ENCODE measurements at places on chromosomes 13 and 19.

- peaks cover 4% of the 10 kb centered on the region for H3K36me3 ChIP-seq
- H3K27me3 ChIP-seq: peaks cover 10% of the 10 kb centered on the region
- no peak overlapping the region for H3K27ac ChIP-seq
- DNase-seq: no peak
- H3K4me1 ChIP-seq: no peaks in the 10 kb centered on the region
Observed at GRCh38 chr19:398719-399118, 10.2 kb downstream of the C2CD4C start.

DNA sequence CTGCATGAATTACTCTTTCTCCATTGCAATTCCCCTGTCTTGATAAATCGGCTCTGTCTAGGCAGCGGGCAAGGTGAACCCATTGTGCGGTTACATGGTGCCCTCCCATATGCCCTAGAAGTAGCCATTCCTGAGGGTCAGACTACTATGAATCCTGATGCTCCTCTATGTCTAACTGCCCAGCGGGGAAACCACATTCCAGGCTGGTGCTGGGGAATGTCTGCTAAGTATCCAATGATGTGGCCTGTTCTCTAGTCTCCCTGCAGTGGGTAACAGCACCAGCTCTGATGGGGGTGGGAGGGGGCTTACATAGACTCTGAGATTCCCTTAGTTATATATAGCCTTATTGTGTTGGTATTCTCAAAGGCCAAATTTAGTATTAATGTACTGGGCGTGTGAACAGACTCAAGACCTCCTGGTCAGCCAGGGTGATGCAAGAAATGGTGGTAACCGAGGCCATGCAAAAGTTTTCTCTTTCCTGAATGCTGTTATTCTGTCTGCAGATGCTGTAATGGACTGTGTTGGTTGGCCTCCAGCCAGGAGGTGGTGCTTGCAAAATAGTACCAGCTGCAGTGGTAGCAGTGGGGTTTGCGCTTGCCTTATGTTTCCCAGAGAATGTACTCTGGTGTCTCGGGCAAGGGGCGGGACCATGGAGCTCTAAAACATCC, 564.8 kb upstream of the SLITRK1 start:
- no peak for DNase-seq
- H3K4me1 ChIP-seq: no peaks in the 10 kb centered on the region
- H3K36me3 ChIP-seq: no peaks in the 10 kb centered on the region
- no peak overlapping the region for H3K4me3 ChIP-seq
- H3K27ac ChIP-seq: no peak overlapping the region
- H3K27me3 ChIP-seq: no peaks in the 10 kb centered on the region

DNA sequence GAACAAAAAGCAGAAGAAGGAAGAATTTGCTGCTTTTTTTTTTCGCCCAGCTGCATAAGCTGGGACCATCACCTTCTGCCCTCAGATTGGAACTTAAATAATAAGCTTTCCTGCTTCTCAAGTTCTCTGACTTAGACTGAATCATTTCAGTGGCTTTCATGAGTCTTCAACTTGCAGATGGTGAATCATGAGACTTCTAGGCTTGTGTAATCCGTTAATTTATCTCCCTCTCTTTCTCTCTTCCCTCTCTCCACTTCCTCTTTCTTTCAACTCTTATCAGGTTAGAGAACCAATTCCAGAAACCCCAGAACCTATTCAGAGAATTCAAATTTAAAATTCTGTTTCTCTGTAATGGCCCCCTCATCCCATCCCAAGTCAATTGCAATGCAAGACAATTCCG, 1153.7 kb downstream of the PCDH9 start:
- no peaks in the 10 kb centered on the region for H3K36me3 ChIP-seq
- H3K4me3 ChIP-seq: no peak overlapping the region
- no peaks in the 10 kb centered on the region for H3K27me3 ChIP-seq
- no peak for DNase-seq
- no peaks in the 10 kb centered on the region for H3K4me1 ChIP-seq

DNA sequence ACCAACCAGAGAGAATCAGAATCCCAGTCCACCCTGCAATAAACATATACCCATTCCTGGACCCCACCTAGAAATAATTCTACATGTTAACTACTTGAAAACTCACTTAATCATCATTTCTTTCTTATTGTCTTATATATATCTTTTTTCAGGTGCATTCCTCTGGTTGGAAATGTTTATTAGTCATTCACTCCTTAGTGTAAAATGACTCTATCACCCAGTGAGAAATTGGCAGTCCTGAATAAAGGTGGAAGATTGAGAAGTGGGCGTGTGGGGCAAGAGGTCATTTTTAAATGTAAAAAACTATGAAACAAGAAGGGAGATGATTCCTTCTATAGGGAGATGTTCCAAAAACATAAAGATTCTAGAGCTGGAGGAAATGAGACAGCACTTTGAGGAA, 101.2 kb upstream of the MBNL2 start:
- H3K27me3 ChIP-seq: peaks cover 66% of the 10 kb centered on the region
- no peak overlapping the region for H3K27ac ChIP-seq
- H3K4me3 ChIP-seq: no peak overlapping the region
- no peak for DNase-seq

DNA sequence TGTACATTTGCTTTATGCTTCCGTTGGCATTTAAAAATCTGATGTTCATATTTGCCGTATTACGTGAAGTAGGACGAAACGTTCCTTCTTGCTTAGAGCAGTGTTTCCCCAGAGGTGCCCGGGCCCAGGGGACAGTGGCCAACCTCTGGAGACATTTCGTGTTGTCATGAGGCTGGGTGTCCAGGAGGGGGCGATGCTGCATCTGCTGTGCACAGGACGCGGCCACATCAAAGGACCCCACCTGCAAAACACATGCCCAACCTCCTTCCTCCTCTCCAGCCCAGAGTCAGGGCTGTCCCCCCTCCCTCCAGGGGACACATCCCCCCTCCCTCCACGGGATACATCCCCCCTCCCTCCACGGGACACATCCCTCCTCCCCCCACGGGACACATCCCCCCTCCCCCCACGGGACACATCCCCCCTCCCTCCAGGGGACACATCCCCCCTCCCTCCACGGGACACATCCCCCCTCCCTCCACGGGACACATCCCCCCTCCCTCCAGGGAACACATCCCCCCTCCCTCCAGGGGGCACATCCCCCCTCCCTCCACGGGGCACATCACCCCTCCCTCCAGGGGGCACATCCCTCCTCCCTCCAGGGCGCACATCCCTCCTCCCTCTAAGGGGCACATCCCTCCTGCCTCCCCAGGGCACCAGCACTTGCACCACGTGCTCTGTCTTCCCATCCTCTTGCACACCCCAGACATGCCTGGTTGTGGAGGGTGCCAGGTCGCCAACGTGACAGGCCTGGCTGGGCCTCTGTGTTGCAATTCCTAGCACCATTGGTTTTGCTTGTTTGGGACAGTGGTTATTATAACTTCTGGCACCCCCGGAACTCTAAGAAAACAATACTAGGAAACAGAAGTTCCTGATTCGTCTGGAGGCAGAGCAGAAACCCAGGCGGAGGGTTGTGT, 46.7 kb downstream of the GAS6 start:
- peaks cover 9% of the 10 kb centered on the region for H3K36me3 ChIP-seq
- H3K27ac ChIP-seq: no peak overlapping the region
- H3K4me3 ChIP-seq: peak overlapping the region; percentile 42
- peaks cover 16% of the 10 kb centered on the region for H3K4me1 ChIP-seq
- DNase-seq: peak; percentile 69

GRCh38 chr13:113048766-113049165, 56.8 kb upstream of the F7 start:
- no peaks in the 10 kb centered on the region for H3K27me3 ChIP-seq
- no peak overlapping the region for H3K27ac ChIP-seq
- H3K4me1 ChIP-seq: no peaks in the 10 kb centered on the region
- DNase-seq: no peak
- H3K36me3 ChIP-seq: no peaks in the 10 kb centered on the region

DNA sequence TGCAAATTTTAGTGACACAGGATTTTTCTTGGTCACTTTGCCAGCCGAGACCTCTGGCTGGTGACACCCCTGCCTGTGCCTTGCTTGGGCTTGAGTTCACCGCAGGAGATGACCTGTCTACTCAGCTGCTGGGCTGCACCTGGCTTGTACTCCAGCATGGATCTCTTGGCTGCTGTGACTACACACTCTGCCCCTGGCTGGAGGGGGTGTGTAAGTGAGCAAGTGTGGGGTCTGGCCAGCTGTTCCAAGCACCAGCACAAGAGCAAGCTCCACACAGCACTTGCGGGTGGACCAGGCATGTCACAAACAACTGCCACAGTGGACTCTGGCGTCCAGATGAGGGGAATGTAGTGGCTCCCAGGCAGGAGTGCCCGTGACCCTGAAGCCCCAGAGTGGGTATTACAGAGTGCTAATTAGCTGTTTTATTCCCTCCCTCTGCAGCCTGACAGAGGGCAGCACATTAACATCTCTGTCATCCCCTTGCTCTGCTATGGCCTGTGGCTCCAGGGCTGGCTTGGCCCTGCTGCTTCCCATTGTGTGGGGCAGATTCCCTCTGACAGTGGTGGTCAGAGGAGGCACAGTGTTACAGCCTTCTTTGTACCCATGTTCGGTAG, 1387.2 kb downstream of the OLFM4 start:
- no peaks in the 10 kb centered on the region for H3K4me1 ChIP-seq
- DNase-seq: no peak
- no peak overlapping the region for H3K27ac ChIP-seq
- H3K36me3 ChIP-seq: no peaks in the 10 kb centered on the region

GRCh38 chr13:94548821-94549231, 47.1 kb downstream of the TGDS start:
- H3K4me1 ChIP-seq: peaks cover 24% of the 10 kb centered on the region
- DNase-seq: no peak
- peak overlapping the region; percentile 98 for H3K27ac ChIP-seq
- no peaks in the 10 kb centered on the region for H3K27me3 ChIP-seq
- peaks cover 29% of the 10 kb centered on the region for H3K36me3 ChIP-seq

- H3K36me3 ChIP-seq: no peaks in the 10 kb centered on the region
- no peaks in the 10 kb centered on the region for H3K4me1 ChIP-seq
- H3K27me3 ChIP-seq: peaks cover 8% of the 10 kb centered on the region
- no peak overlapping the region for H3K27ac ChIP-seq
Observed at GRCh38 chr13:47100214-47100853, 203.5 kb upstream of the HTR2A start.

DNA sequence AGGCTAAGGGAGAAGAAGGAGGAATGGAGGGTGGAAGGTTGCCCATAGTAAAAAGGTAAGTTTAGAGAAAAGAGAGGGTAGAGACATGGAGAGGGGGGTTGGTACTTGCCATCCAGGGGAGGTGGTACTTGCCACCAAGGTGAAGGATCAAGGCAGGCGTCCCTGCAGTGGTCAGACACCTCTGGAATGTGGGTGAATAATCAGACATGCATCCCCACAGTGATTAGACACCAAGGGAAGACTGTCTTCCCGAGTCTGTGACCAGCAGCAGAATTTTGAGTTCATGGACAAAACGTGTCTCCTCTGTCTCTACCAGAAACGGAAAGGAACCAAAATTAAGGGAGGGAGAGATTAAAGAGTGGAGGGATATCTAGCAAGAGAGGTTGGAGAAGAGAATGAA, 27.1 kb upstream of the IGFL1 start:
- H3K4me3 ChIP-seq: no peak overlapping the region
- H3K36me3 ChIP-seq: no peaks in the 10 kb centered on the region
- H3K27me3 ChIP-seq: peaks cover 48% of the 10 kb centered on the region
- H3K4me1 ChIP-seq: no peaks in the 10 kb centered on the region
- no peak overlapping the region for H3K27ac ChIP-seq

GRCh38 chr19:3537438-3538240, 1.3 kb upstream of the TEKTIP1 start:
- no peaks in the 10 kb centered on the region for H3K4me1 ChIP-seq
- H3K27me3 ChIP-seq: no peaks in the 10 kb centered on the region
- peak overlapping the region; percentile 22 for H3K27ac ChIP-seq

- no peak for DNase-seq
- H3K4me1 ChIP-seq: peaks cover 11% of the 10 kb centered on the region
- H3K4me3 ChIP-seq: no peak overlapping the region
- H3K27me3 ChIP-seq: no peaks in the 10 kb centered on the region
- peaks cover 7% of the 10 kb centered on the region for H3K36me3 ChIP-seq
Observed at GRCh38 chr19:1587872-1588271, 4.8 kb downstream of the MBD3 start.

- no peak overlapping the region for H3K27ac ChIP-seq
- no peak for DNase-seq
- no peaks in the 10 kb centered on the region for H3K36me3 ChIP-seq
- H3K27me3 ChIP-seq: peaks cover 70% of the 10 kb centered on the region
- H3K4me1 ChIP-seq: no peaks in the 10 kb centered on the region
Observed at GRCh38 chr13:96993634-96994016, 651 bp downstream of the OXGR1 start.

GRCh38 chr13:65605396-65605795, 1624.7 kb downstream of the PCDH9 start:
- H3K27ac ChIP-seq: no peak overlapping the region
- no peaks in the 10 kb centered on the region for H3K27me3 ChIP-seq
- no peak overlapping the region for H3K4me3 ChIP-seq

GRCh38 chr13:106919638-106920037, 351.7 kb upstream of the ARGLU1 start:
- H3K27me3 ChIP-seq: peaks cover 29% of the 10 kb centered on the region
- no peaks in the 10 kb centered on the region for H3K4me1 ChIP-seq
- H3K27ac ChIP-seq: no peak overlapping the region
- DNase-seq: no peak

GRCh38 chr19:40216013-40216776, 2.0 kb downstream of the TTC9B start:
- H3K27ac ChIP-seq: no peak overlapping the region
- no peak for DNase-seq
- H3K27me3 ChIP-seq: peaks cover 35% of the 10 kb centered on the region
- no peak overlapping the region for H3K4me3 ChIP-seq
- peaks cover 3% of the 10 kb centered on the region for H3K36me3 ChIP-seq
- no peaks in the 10 kb centered on the region for H3K4me1 ChIP-seq

DNA sequence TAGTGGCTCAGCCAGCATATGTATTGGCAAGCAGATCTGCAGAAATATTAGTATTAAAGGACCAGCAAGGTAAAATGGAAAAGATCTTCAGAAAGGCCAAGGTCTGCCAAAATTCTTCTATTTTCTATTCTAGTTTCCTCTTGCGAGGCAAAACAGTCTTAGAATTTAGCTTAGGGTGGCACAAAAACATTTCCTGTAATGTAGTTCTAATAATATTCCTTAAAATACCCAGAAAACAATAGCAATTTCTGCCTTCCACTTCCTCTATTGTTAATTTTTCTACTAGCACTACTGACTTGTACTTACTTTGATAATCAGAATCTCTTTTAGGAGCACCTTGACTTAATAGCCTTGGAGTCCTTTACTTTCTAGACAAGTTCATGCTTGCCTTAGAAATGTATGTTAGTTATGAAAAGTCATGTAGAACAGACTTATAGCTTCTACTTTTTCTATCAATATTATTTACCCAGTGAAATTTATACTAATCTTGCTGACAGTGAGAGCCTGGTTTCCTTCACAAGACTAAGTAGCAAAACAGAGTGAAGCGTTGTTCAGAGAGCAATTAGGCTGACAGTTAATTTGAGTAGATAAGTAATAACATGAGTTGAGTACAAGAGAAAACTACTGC, 23.9 kb upstream of the LPAR6 start:
- no peaks in the 10 kb centered on the region for H3K36me3 ChIP-seq
- no peak overlapping the region for H3K27ac ChIP-seq
- H3K4me1 ChIP-seq: peaks cover 21% of the 10 kb centered on the region
- H3K4me3 ChIP-seq: no peak overlapping the region

GRCh38 chr19:47550129-47550528, 22.8 kb downstream of the ZNF541 start:
- H3K27ac ChIP-seq: no peak overlapping the region
- H3K4me3 ChIP-seq: no peak overlapping the region
- no peak for DNase-seq
- peaks cover 3% of the 10 kb centered on the region for H3K36me3 ChIP-seq

- H3K27me3 ChIP-seq: no peaks in the 10 kb centered on the region
- H3K27ac ChIP-seq: no peak overlapping the region
- DNase-seq: no peak
- peaks cover 26% of the 10 kb centered on the region for H3K36me3 ChIP-seq
Observed at GRCh38 chr19:44990966-44991365, 10.3 kb upstream of the RELB start.
